ENCODE measurements at places on chromosomes 13 and 19. TPM values are rescaled to one million over a fixed set of nuclear protein-coding genes. Genes with fewer than 3 reads are reported as not detected.

DNA sequence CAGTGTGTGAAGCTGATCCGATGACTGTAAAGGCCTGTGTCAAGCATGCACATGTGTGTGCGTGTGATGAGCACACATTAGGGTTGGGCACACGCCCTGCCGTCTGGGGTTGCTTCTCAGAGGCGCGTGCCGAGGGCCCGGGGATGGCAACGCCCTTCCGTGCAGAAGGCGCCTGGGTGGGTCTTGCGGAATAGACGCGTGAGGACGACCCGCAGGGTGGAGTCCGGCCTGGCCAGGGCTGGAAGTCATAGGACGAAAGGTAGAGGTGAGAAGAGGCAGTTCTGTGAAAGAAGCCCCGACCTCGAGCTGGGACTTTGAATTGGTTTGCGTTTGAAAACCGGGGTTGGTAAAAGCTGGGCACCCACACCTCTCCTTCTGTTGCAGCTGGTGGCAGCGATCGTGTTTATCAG, 35.7 kb downstream of the TMEM255B start:
- DNase-seq, result no peak

- DNase-seq, result no peak
These were observed 1504.2 kb downstream of the EFNB2 start for GRCh38 chr13:105031306-105031705.

PNMA8A gene
- 16.5 TPM for total RNA-seq

DNA sequence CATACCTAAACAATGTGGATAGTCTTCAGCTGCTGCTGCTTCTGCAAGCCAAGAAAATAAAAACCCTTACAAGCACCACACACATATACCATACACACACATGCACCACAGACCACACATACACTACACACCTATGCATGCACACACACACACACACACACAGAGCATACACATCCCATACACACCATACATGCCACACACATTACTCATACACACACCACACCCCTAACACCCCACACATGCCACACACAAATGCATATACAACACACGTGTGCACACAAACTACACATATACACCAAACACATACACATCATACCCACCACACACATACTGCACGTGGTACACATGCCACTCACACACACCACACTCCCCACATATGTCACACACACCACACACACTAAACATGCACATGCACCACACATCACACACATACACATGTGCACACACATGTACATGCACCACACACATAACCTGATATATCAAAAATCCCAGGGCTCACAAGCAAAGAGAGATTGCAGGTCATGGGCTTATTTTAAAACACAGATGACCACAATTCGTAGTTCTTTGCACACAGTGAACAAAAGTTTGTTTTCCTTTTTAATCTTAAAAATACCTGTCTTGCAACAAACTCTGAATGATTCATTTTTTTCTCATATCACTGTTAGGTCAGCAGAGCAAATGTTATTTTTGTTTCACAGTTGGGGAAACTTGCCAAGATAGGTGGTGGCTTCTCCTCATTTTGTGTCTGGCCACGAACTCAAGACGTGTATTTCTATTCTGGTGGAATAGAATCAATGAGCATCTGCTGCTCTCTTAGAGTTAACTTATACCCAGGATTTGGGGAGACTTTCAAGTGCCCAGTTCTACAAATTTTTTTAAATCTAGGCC, 456.6 kb downstream of the FGF9 start:
- DNase-seq, result no peak

VAV1 gene
- total RNA-seq, result 3.9 TPM

RINL gene
- 4.4 TPM for total RNA-seq

DNA sequence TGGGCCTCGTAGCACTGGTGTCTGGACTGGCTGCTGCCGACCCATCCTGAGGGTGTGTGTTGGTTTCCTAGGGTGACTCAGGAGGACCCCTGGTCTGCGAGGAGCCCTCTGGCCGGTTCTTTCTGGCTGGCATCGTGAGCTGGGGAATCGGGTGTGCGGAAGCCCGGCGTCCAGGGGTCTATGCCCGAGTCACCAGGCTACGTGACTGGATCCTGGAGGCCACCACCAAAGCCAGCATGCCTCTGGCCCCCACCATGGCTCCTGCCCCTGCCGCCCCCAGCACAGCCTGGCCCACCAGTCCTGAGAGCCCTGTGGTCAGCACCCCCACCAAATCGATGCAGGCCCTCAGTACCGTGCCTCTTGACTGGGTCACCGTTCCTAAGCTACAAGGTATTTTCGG, 13.8 kb downstream of the TIMM13 start:
- DNase-seq, result no peak
